DMS53 (cell line): ENCODE measurements at places on chromosomes 11 and 22.
A peak's percentile ranks its signal among the peaks of the same experiment; 100 is the strongest.

- DNase-seq, result no peak
Observed at GRCh38 chr11:8259306-8259959, 4.2 kb downstream of the LMO1 start.

GRCh38 chr11:107102692-107103477 lies 84.6 kb upstream of the GUCY1A2 start:
- DNase-seq, result peak; percentile 8

- DNase-seq, result no peak
Observed at GRCh38 chr11:66240781-66241136, 27.7 kb upstream of the RAB1B start.

DNA sequence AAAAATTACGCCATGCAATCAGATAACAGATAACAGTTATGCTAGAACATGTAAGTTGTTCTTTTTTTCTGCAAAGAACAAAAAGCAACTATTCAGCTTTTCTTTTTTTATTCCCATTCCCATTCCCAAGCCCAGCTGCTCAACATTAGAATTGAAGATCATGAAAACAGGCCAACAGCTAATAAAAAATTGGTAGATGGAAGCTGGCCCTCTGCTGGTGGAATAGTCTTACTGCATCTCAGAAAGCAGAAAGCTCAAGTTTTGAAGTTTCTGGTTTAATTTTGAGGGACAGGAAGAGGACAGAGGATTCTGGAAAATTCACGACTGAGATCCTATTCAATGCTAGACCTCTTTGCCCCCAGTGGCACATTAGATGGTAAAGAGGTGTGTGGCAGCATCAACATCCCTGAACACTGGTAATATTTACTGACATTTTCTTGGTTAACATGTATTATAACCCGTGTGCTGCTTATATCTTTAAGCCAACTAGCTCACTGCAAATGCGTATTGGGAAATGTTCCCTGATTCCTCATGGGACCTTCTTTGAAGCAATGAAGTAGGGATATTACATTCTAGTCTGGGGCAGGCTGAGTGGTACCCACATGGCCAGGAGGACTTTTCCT lies 591.2 kb downstream of the OPCML start:
- DNase-seq, result peak; percentile 65

DNA sequence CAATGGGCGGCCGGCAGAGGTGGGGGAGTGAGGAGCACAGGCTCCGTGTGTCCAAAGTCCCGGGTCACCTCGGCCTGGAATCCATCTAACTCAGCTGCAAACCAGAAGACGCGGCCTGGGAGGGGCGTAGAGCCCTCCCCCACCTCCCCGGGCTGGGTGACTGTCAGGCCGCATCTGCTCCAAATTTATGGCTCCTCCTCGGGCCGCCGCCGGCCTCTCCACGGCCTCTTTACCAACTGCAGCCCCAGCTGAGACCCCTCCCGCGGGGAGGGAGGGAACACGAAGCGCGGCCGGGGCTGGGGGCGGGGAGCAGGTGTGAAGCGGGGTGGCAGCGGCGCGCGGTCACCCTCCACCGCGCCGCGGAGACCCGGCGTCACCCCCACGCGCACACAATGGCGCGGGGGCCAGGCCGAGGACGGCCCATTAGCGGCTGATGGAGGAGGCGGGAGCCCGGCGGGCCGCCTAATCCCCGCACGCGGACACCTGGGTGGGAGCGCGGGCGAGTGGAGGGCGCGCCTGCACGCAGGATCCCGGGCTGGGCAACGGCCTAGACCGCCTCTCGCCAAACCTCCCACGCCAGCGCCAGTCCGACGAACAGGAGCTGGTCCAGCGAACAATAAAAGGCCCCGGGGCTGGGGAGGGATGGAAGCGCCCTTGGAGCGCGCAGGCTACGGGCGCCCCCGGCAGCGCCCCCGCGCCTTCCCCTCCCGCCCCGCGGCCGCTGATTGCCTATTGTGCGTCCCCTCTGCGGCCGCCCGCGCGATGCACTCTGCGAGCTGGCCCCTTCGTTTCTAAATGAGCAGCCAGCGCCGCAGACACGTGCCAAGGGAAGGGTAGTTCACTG lies 25.9 kb upstream of the ROBO3 start:
- DNase-seq, result peak; percentile 45

DNA sequence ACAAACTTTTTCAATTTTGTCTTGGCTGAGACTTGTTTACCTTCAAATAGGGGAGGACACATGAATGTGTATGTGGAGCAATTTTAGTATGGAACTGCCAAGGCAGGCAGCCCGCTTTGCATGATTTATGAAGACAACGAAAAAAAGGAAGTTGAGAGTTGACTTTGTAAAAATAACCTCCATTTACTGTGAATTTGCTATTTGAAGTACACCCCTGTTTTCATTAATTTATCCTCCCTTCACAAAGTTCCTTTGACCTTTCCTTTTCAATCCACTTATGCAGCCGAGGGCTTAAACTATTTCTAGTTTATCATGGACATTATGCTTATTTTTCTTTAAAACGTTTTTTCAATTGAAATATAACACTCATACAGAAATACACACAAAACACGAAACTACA lies 369.6 kb upstream of the CADM1 start:
- no peak for DNase-seq
